IMR-90 (cell line): ENCODE measurements at places on chromosomes 3 and 15.

- DNase-seq: no peak
Measured at GRCh38 chr15:71812966-71813722, 2.8 kb downstream of the NR2E3 start.

DNA sequence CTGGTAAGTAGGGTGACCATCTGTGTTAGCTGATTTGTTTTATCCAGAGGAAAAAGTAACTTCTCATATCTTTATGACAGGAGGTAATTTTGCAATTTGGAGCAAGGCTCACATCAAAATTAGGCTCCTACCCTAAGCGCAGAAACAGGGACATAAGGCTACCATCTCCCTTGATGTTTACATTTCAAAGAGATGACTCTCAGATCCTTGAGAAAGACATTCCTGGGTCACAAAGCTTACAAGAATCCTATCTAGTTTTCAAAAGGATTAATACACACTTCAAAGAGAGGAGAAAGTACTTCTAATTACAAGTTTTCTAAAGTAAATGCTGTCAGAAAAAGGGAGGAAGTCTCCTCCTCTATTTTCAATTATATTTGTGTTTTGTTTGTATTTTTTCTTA is 7.0 kb downstream of the ZPLD1 start:
- peak; percentile 48 for DNase-seq

GRCh38 chr15:70741677-70742293 is 21.6 kb downstream of the UACA start:
- peak; percentile 65 for DNase-seq

DNA sequence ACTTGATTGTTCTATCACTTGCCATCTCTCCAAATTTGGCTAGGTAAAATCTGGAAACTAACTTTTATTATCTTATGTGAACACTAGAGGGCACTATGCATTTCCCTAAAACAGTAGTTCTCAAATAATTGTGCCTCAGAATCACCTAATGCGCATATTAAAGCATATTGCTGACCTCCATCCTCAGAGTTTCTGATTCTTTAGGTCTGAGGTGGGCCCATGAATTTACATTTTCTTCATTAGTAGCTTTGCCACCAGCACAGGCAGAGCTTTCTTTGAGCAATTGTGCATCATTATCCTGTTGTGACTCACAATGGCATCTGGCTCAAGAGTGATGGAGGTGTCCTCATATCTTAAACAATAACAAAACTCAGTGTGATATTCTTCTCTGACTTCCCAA is 17.5 kb upstream of the BCHE start:
- DNase-seq: no peak

DNA sequence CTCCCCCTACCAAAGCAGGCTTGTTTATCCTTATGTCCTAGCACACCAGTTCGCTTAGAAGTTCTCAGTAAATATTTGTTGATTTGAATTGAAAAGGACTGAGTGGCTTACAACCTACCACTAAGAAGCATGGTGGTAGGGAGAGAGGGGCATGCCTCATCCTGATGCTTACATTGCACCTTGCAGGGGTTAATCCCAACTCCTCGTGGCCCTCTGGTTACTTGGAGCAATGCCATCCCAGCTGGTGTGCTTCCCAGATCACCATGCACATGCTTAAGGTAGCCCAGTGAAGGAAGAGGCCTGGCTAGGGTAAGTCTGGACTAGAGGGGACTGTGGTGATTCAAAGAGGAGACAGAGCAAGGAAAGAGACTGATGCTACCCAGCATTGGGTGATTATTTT is 253.3 kb downstream of the CLSTN2 start:
- DNase-seq: no peak

DNA sequence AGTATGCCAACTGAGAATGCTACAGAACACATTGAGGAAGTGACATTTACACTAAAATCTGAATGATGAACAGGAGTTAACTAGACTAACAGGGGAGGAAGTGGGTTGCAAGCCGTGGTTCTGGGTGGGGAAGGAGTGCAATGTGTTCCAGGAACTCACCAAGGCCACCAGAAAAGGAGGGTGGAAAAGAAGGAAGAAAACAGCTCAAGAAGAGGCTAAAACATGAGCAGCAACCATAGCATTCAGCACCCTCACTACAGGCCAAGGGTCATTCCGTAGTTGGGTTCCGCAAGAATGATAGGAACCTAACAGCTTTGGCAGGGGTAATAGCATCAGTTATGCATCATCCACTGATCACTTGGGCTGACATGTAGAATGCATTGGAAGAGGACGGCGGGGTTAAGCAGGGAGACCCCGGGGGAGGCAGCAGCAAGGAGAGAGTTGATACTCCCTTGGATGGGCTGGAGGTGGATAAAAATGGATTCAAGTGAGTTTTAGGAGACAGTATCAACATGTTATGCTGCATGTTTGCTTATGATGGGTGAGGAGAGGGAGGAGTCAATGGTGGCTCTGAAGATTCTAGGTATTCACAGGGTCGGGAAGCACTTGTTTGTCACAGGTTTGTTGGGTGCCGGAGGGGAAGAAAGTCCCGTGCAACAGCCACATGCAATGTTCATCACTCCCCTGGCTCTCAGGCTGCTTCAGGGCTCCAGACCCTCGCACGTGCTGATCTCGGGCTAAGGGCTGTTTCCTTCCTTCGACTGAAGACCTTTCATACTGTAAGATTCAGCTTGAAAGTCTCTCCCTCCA is 53.2 kb downstream of the LIPC start:
- DNase-seq: no peak

DNA sequence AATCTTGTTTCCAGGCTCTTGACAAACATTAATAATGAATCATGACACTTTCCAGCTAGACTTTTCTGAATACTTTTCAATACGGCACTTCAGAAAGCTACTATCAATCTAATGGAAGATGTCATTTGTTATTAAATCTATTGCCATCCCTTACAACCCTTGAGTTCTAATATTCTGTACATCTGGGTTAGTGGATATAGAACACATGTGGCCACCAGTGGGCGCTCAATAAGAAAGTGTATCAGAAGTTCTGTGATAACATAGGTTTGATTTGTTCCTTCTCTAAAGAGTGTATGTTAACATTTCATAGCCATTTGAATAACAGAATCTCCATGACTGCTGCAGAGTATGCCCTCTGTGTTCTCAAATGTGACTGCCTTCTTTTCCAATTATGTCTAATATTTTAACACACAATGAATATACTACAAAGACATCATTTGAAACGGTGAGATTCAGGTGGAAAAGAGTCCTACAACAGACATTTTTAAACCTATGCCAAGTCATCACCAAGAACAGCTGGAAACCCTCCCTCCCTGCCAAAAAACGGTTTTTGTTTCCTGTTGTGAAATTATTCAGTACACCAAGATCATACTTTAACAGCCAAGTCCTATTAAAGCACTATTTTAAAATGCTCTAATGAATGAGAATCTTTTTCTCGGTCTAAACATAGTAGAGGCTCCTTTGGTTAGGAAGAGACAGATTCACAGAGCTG is 22.2 kb downstream of the ALDH1A2 start:
- DNase-seq: peak; percentile 39

DNA sequence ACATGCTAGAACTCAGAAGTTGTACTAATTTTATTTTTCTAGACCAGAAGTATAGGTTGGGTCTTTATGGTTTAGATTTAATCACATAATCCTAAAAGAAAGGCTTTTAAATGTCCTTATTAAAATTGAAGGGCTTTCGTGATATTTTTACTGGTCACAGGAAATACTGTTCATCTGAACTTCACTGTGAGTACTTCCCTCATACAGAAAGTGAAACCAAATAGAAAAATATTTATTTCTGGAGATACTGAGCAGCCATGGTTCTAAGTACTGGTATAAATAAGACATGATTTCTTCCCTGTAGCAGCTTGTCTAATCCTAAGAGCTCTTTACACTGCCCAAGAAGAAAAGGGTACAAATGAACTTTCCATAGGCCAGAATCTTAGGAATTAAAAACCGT is 2.0 kb downstream of the SNRK start:
- peak; percentile 59 for DNase-seq

DNA sequence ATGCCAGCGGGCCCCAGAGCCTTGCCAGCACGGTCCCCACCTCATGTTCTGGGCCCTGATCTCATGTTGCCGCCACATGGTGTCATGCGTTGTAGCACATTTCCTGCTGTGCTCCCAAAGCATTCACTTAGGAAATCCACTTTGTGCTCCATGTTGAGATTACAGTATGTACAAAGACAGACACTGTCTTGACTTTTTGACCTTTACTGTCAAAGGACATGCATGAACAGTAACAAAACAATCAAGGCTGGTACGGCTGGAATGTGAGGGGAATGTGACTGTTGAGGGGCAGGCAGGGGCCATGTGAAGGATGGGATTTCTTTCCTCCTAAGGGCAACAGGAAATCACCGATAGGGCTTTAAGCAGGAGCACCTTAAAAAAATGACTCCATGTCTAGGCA is 53.3 kb upstream of the RPL32 start:
- DNase-seq: peak; percentile 6

DNA sequence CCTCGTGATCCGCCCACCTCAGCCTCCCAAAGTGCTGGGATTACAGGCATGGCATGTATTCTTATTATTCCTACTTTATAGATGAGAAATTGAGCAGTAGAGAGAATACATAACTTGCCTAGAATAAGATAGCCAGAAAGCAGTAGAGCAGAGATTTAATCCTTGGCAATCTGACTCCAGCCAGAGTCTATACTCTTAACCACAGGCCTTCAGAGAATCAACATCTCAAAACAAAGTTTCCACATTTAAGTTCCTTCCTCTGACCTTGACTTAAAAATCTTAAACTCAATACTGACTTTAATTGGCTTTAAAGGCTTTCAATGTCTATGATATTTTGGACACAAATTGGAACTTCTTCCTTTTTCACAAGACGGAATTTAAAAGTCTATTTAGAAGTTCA is 37.1 kb downstream of the ZNF106 start:
- DNase-seq: no peak

DNA sequence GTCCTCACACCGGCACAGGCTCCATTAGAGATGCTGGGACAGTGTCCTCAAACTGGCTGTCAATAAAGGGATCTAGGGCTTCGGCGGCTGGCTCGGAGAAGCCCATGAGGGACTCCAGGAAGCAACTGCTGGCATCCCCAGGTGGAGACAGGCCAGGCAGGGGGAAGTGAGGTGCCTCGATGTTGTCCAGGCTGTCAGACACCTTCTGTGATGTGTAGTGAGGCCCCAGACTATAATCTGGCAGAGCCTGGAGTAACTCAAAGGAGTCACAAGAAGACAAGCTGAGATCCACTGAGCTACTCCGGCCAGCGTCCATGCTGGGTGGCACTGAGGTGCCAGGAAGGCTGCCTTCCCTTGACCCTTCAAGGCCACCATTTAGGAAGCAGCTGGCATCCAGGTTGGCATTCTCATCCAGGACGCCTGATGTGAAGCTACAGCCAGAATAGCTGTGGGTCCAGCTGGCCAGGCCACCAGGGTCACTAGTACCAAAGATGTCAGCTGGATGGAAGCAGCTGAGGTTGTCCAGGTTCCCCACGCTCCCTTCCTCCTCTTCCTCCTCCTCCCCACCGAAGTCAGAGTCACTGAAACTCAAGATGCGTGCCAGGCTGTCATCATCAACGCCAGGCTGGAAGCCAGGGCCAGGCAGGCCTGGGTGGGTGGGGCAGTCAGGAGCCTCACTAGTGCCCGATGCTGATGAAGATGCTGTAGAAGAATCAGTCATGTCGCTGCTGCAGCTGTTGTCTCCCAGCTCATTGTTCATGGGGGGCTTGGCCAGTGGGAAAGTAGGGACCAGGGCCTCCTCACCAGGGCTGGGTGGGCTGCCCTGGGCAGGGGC is 10.1 kb downstream of the CSRNP1 start:
- no peak for DNase-seq

GRCh38 chr15:67444100-67444499 is 76.8 kb upstream of the C15orf61 start:
- no peak for DNase-seq

- DNase-seq: peak; percentile 90
Measured at GRCh38 chr15:78906316-78906620, 33.6 kb downstream of the MORF4L1 start.

DNA sequence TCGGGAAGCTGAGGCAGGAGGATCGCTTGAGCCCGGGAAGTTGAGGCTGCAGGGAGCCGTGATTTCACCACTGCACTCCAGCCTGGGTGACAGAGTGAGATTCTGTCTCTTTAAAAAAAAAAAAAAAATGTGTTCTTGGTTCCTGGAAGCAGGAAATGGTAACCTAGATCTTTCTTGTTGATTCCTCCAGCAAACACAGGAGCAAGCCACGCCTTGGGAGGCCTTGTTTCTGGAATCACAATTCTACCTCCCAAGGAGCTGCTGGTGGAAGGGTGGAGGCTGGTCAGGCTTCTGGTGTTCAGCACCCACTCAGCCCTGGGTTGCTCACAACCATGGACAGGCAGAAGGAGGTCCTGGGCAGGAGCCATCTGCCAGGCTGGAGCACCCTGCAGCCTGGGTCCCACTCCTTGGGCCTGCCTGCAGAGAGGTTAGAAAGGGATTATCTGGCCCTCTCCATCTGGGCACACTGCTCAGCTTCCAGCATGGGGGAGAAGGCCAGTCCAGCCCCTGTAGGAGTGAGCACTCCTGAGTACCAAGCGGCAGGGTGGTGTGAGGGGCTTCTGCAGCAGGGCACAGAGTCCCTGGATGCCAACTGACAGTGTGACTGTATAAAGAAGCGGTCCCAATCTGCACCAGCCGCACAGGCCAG is 65.6 kb downstream of the ABTB1 start:
- peak; percentile 36 for DNase-seq

GRCh38 chr3:72193771-72194430 is 409.0 kb upstream of the PROK2 start:
- no peak for DNase-seq

- DNase-seq: no peak
Measured at GRCh38 chr3:173465898-173466678, 68.5 kb downstream of the NLGN1 start.

GRCh38 chr15:58298879-58299850 is 132.6 kb upstream of the LIPC start:
- peak; percentile 33 for DNase-seq

DNA sequence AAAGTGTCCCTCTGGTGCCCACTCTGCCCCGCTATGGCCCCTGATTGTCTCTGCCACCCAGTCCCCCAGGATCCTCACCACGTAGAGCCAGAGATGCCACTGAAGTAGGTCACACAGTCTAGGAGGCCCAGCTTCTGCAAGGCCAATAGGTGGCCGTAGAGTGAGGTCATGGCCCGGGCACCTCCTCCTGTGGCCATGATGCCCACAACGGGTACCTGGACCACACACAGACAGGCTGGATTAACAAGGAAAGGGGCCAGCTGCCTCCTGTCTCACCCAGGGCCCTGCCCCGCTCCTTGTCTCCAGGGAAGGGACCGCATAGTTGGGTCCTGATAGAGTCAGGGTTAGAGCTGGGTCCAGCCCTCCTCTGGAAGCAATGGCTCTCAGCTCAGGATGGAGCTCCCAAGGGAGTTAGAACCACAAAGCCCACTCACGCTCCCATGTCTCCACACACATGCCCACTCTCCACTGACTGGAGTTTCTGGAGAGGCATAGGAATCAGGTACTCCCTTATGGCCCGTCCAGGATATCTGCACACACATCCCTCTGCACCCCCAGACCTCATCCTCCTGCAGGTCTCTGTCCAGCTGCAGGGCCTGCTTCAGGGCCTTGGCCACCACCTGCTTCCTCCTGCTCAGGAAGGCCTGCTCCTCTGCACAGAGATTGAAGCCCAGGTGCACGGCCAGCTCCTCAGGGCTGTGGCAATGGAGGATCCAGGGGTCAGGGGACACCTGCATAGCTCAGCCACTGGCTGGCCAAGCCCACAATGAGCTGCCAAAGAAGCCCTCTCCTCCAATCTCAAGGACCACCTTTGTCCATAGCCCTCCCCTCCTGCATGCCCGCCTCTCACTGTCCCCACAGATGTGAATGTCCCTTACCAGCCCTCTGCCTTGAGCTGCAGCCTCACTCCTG is 13.2 kb downstream of the PLA2G4D start:
- no peak for DNase-seq

GRCh38 chr3:149967086-149967685 is 3.5 kb downstream of the PFN2 start:
- DNase-seq: peak; percentile 69
